ENCODE measurements at places on chromosomes 12 and 14.

DNA sequence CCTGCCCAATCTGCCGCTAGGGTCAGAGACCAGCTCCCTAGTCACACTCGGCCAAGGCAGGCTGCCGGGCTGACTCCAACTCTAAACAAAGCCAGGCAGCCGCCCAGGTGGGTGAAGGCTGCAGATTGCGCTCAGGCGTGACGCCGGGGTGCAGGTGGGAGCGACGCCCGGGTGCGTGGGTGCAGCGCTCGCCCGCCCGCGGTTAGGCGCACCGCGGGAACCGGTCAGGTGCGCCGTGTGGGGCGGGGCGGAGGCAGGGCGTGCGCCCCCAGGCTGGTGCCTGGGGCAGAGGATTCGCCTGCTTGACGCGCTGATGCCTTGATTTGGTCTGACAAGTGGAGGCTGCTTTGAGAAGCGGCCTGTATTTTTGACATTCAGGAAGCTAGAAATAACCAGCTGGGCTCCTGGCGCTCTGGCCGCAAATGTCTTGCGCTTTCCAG, 126.7 kb upstream of the HIF1A start:
- DNase-seq, result no peak

DNA sequence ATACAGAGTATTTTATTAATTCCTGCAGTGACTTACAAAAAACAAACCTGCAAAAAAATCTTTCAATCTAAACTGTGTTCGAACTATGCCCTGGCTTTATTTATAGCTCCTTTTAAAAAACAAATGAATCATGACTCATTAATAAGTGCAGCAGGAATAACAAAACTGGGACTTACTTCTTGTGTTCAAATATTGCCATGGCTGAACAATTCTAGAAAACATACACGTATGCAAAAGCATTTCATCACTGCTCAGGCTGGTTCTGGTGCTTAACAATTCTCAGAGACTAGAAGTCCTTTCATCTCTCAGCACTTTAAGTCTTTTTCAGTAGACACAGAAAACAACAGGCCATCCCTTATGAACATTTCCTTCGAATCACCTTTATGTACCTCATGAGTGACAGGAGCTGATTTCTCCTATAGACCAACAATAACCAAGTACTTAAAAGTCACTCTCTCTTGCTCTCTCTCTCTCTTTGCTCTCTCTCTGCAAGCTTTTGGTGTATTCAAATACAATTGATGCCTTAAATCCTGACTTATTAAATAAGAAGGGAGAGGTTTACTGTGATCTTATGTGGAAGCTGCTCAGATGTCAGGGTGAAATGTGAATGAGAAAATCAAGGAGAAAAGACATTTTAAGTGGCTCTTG, 268.8 kb downstream of the TTC8 start:
- no peak for DNase-seq

DNA sequence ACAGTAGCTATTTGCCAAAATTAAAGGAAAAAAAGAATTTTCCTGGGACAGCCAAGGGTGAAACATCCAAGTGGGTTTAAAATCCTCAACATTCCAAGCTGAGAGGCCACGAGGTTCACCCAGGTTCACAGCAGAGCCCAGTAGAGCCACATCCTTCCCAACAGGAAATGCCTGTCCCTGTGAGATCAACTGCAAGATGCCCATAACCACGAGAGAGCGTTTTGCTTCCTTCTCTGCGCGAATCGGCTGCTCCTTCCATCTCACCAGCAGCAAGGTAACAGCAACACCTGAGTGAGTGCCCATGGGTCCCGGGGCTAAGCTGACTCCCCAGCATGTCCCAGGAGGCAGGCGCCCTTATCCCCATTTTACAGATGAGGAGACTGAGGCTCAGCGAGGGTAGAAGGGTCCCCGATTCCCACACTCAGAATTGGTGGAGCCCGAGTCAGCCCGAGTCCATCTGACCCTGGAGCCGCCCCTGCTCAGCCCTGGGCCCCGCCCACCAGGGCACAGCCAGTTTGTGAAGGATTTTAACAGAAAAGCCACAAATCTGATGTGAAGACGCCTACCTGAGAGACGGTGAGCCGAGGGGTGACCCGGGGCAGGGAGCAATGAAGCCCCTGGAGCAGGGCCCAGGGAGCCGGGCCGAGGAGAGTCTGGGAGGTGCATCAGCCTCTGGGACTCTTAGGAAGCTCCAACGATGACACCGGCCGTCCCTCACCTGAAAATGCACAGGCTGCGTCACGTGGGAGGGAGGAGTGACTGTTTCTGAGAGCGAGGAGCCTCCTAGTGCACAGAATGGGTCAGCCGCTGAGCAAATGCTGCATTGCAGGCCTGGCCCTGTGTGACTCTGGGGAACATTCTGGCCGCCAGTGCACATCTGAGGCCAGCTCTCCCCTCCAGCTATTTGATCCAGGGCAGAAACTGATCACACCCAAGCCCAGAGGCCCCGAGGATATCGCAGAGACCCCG, 236.9 kb upstream of the SFSWAP start:
- DNase-seq, result no peak

- DNase-seq, result no peak
Measured at GRCh38 chr12:104673696-104674482, 217.1 kb downstream of the CHST11 start.

DNA sequence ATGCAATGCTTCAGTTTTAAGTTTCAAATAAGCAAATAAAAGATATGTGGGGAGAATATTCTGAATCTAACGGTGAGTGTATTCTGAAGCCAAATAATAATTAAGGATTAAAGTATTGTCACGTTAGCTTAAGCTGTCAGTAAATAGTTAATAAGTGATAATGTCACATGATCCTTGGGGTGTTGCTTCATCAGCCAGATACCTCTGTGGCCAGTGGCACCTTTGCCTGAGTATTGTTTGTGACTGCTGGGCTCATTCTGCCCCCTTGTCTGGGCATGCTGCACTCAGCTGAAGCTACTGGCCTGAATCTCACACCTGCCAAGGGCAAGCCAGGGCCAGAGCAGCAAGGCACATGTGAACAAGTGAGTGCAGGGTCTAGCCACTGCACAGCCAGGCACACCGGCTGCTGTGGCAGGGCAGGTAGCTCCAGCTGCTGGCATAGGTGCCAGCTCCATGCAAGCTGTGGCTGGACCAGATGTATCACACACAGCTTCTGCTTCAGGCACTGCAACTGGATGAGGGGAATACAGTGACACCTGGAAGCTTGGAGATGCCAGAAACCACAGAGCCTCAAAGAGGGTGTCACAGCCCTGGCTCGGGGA, 739.7 kb downstream of the SLC6A15 start:
- no peak for DNase-seq

DNA sequence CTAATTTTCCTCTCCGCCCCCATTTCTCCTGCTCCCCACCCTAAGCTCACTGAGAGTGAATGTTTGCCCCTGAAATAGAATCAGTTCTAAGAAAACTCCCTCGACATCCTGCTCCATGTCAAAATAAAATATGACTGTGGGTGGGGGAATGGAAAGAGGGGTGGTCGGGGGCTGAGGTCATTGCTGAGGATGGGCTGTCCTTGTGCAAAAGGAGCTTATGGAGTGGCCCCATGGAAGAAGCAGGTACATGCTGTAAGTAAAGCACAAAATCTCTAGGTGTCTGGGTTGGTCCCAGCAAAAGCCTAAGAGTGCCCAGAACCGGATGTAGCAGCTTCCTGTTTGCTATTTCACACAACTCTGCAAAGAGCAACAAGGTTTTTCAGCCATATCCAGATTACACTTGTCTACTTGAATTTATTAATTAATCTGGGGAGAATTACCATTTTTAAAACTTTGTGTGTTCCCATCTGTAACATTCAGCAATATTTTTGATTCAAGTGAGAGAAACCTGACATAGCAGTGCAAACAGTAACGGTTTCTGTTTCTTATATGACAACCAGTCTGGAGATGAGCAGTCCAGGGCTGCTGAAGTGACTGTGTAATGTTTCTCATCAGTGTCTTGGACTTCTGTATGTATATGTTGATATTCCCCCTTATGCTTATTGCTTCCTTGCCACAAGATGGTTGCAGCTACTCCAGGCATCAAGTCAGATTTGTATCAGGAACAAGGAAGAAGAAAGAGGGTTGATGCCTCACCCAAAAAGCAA, 40.4 kb upstream of the GZMB start:
- no peak for DNase-seq

- DNase-seq, result no peak
Measured at GRCh38 chr12:7058163-7058845, 2.2 kb upstream of the C1S start.

- DNase-seq, result no peak
Measured at GRCh38 chr12:124867401-124867930, 3.8 kb upstream of the SCARB1 start.

DNA sequence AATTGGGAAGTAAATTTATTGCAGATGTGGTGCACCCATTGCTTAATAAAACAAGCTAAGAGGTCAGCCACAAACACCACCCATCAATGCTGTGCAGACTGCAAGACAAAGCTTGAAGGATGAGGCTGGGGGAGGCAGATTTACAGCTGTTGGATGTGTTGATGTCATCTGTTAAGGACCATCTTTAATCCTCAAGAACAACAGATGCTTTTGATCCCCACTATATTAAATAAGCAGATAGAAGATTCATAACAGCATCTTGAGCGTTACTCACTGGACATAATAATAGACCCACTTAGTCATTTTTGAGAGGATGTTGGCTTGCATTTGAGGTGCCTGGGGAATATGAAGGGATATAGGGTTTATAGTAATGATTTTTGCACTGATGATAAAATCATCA, 58.8 kb downstream of the GPR68 start:
- no peak for DNase-seq

GRCh38 chr12:28024231-28024995, 51.9 kb upstream of the PTHLH start:
- DNase-seq, result no peak

GRCh38 chr12:116319898-116320621, 42.6 kb upstream of the MED13L start:
- DNase-seq, result no peak

- DNase-seq, result no peak
Measured at GRCh38 chr12:58645946-58646345, 274.4 kb downstream of the LRIG3 start.

GRCh38 chr12:9068086-9068485, 47.6 kb downstream of the A2M start:
- no peak for DNase-seq

DNA sequence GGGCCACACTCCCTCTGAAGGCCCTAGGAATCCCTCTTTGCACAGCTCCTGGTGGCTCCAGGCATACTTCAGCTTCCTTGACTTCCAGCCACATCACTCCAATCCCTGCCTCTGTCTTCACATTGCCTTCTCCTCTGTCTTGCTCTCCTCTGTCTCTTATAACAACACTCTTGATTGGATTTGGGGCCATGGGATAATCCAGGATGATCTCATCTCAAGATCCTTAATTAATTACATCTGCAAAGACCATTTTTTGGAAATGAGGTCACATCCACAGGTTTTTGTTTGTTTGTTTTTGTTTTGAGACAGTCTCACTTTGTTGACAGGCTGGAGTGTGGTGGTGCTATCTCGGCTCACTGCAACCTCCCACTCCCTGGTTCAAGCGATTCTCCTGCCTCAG, 88.7 kb downstream of the TMTC1 start:
- DNase-seq, result no peak

- no peak for DNase-seq
Measured at GRCh38 chr12:80936353-80936641, 1.4 kb downstream of the LIN7A start.

GRCh38 chr12:93571925-93572711, at the start of gene SOCS2:
Gene SOCS2 (plus strand): TSS chr12:93572675. CDS start chr12:93572898, 223 bp downstream.
- peak; percentile 28 for DNase-seq

DNA sequence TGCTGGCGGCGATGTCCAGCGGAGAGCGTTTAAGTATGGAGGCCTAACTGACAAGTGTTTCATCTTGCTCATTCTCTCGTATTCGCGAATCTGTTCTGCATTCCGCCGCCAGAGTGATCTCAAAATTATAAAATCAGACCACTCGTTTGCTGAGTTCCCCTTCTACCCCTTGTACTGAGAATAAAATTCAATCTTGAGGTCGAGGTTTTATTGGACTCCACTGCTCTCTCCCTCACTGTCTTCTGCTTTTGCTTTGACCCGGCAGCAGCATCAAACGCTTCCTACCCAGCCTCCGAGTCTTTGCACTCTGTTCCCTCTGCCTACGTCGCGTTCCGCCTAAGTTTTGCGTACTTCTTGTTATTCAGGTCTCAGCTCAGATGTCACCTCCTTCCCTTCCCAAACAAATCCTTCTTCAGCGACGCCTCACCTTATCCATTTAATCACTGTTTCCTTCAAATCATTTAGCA, 462 bp downstream of the KNTC1 start:
- no peak for DNase-seq

GRCh38 chr12:59076622-59077021, 156.3 kb upstream of the LRIG3 start:
- no peak for DNase-seq

- DNase-seq, result no peak
Measured at GRCh38 chr12:41972598-41972997, 172.1 kb downstream of the GXYLT1 start.

- DNase-seq, result no peak
Measured at GRCh38 chr12:50985322-50985721, 33.0 kb downstream of the HIGD1C start.

DNA sequence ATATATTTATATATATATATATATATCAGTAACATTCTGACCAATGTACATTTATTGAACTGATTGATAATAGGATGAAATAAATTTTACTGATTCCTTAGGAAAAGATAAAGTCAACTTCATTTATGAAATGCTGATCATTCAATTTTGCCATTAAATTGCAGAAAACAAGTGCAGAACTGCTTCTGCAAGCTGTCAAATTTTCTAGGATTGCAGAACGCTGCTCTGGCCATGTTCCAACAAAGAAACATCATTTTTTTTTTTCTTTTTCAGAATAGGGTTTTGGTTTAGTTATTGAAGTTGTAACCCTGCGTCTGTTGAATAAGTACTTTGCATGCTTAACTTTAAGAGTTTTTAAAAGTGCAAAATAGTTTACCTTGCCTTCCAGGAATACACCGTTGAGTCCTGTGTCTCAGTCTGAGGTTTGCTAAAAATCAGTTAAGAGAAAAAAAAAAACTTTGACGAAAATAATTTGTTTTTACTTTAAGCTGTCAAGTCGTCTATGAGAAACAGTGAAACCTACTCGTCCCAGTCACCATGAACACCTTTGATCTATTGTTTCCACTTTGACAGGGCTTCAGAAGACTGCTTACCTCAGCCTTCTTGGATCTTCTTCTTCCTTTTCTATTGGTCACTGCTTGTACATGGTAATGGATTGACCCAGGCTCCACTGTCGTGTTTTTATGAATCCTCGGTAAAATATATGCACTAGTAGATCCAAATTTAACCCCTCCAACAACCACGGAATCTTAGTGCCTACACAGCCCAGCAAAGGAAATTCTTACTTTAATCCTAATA, at the start of gene KERA:
Gene KERA (minus strand): TSS at position 657 of the 798 bp plus-strand sequence. CDS start 1,743 bp downstream, outside the sequence.
- DNase-seq, result no peak

- DNase-seq, result no peak
Measured at GRCh38 chr12:132525833-132526455, 36.0 kb downstream of the FBRSL1 start.
